GM03348 (cell line): ENCODE measurements at places on chromosomes 4 and X.

- no peak for DNase-seq
These were observed 160.5 kb upstream of the GABRA2 start for GRCh38 chr4:46550471-46550870.

DNA sequence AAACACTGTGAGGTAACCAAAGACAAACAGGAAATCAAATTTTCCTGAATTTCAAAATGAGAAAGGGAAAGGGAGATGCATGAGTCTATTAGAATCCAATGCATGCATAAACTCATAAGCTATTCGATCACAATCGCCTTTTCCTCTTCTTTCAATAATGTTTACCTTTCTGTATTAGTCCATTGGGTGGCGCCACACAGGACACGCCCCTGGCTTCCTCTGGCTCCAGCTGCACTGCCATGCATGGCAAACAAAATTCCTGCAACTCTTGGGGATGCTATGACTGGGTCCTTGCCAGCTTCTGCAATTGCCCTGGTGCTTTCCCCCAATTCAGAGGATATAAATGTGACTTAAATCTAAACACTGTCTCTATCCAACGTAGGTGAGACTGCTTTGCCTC is 424.5 kb upstream of the PCDH7 start:
- no peak for DNase-seq

DNA sequence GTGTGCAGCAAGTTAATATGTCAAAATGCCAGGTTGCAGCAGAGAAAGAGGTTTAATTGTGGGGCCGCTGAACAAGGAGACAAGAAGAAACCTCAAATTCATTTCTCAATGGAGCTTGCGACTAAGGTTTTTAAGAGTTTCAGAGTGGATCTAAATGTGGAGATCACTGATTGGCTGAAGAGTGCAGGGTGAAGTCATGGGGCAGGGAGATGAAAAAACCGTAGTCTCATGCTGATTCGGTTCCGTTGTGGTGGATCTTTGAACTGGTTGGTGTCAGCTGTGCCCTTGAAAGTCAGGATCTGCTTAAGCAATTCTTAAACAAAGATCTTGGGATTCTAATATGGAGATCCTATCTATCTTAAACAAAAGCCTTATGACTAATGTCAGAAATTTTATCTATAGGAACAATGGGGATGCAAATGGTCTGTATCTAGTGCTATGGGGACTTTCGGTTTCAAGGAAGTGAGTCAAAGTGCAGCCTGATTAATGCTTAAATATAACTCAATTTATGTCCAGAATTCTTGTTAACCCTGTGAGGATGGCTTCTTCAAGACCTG is 173.9 kb upstream of the CENPE start:
- no peak for DNase-seq

- DNase-seq: no peak
These were observed 233.3 kb downstream of the USP46 start for GRCh38 chr4:52425751-52426326.

- no peak for DNase-seq
These were observed 42.5 kb downstream of the ANOS1 start for GRCh38 chrX:8689473-8689872.

DNA sequence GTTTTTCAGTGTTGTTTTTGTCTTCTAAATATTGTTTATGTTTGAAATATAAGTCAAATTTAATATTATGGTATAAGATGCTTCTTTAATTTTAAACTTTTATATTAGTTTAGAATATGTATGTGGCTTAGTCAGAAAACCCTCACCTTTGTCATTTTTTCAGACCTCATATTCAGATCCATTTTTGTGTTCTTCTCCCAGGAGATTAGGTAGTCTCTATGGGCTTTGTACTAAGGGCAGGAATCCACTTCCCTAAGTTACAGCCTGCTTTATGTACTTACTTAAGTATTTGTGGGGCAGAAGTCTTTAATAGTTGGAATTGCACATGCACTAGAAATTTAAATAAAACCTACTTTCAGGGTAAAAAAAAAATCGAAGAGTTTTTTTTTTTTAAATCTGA is 63.5 kb upstream of the TENM3 start:
- no peak for DNase-seq

- no peak for DNase-seq
These were observed 117.0 kb upstream of the SLC4A4 start for GRCh38 chr4:71221510-71222466.

DNA sequence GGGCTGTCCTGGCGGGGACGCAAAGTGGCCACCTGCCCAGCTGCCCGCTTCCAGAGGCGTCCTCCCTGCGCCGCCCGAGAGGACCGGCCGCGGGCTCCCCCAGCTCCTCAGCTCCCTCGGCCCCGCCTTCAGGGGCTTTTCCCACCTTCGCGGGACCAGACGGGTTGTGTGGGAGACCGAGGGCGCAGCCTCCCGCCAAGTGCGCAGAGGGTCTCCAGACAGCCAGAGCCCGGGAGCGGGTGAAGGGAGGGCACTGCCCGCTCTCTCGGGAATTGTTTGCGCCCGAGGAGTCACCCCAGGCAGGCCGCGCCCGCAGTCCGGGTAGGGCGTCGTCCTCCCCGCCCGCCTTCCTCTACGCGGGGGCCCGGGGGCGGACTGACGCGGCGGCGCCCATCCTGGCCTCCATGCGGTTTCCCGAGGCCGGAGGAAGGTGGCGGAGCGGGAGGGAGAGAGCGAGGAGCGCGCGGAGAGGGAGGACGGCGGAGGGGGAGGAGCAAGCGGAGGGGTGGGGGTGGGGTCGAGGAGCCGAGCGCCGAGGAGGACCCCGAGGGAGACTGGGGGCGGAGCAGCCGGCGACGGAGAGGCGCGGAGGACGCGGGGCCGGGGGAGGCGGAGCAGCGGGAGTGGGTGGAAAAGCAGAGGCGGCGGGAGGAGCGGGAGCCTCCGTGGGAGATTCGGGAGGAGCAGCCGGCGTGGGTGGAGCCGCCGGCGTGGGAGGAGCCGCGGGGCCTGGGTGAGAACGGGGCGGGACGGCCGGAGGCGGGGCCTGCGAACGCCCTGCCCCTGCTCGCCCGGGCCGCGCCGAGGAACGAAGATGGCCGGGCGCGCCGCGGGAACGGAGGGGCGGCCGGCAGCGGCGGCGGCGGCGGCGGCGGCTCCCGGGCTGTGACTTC is 47.5 kb downstream of the CLDN34 start:
- DNase-seq: peak; percentile 94

DNA sequence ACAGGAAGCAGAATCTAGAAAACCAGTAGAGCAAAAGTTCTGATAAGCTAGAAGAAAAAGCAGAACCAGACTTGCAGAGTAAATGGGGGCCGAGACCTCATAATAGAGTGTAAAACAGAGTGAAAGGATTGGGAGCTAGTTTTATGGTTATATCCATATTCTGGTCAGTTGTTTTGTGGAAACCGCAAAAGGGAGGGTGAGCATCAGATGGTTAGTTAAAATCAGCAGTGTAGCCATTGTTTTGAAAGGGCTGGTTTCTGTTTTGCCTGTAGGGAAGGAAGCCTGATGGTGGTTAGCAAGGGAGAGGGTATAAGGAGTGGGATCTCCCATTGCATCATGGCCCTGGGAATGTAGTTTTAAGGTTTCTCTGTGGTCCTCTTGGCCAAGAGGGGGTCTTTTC is 17.2 kb upstream of the CCNI start:
- DNase-seq: peak; percentile 47

- DNase-seq: peak; percentile 77
These were observed 1.1 kb downstream of the PJA1 start for GRCh38 chrX:69163936-69164741.
